ENCODE measurements at places on chromosomes 11 and 22.

DNA sequence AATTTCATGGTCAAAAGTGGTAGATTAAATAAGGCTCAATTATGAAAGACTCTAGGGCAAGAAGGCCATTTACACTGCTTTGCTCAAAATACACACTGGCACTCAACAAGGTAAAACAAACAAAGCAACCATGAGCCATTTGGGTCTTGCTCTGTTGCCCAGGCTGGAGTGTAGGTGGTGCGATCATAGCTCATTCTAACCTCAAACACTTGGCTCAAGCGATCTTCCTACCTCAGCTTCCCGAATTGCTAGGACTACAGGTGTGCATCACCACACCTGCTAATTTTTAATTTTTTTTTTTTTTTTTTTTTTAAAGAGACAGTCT, 10.9 kb upstream of the AGBL2 start:
- DNase-seq, result no peak

DNA sequence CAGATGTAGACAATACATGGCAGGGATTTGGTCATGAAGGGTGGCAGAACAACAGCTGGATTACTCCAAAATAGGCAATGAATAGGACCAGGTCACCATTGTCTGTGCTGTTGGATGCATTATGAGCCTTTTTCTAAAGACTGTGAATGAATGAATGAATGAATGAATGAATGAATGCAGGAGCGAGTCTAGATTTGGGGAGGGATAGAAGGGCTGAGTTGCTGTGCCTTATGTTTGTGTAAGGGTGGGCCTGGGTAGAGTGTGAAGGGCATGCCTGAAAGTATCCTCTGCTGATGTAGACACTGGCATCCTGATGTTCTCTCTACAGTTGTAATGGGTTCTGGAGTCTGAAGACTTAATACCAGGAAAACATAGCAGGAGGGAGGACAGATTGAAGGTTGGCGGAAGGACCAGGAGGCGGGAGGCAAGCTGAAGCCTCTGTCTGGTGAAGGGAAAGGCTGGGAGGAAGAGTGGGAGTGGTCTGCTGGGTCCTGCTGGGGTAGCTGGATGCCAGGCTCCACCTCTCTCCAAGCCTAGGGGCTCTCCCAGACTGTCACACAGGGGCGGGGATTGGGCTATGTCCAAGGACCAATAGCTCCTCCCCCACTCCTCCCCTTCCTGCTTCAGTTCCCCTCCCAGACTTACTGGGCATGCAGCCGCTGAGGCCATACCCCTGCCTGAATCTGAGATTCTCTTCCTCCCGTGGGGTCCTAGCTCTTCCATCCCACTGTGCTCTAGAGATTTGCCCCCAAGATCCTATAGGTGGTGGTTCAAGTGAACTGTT, 4.8 kb downstream of the TRIM3 start:
- DNase-seq, result no peak

- no peak for DNase-seq
Measured at GRCh38 chr22:46009730-46010129, 32.8 kb upstream of the WNT7B start.

DNA sequence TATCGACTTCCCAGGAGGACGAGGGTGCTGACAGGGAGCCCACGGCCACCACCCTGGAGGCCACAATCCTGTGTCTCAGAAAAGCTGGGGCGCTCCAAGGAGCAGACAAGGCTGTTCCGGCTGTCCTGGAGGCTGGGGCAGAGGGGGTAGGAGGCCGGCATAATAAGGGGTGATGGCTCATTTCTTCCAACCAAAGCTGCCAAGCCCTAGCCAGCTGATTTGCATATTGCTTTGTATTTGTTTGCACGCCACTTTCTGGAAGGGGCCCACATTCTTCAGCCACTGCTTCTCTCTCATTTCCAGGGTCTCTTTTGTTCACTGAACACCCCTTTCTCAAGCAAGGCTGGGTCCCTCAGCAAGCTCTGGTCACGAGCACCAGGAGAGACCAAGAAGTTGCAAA, 4.7 kb downstream of the PDE2A start:
- DNase-seq, result no peak

DNA sequence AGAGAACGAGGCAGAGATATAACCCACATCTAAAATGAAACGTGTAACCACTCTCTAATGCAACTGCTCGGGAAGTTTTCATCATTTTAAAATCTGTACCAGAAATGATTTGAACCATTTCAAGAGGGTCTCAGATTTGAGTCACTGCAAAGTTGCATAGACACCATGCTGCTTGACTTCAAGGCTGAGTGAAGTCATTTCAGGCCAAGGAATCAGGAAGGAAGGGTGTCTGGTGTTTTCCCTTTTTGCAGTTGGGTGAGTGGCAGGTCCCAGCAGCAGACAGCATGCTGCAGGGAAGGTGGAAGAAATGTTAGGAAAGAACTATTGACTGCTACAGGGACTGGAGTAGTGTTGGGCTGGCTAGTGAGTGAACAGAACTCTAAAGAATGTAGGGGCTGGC, 16.5 kb downstream of the TANGO2 start:
- no peak for DNase-seq

- no peak for DNase-seq
Measured at GRCh38 chr22:20192293-20192971, 41.6 kb upstream of the CCDC188 start.
